Esophagus squamous epithelium (tissue), 5 donors: ENCODE measurements at places on chromosomes 2 and 18.

- no peak for DNase-seq
- H3K4me1 ChIP-seq, result peaks cover 26% of the 10 kb centered on the region
- peak within 1 kb of the TSS; percentile 25 for H3K27ac ChIP-seq
- peak within 1 kb of the TSS; percentile 22 for H3K4me3 ChIP-seq
Measured at GRCh38 chr18:69400253-69400975, at the start of gene DOK6. TSS of gene DOK6 (plus strand) at chr18:69400888.

DNA sequence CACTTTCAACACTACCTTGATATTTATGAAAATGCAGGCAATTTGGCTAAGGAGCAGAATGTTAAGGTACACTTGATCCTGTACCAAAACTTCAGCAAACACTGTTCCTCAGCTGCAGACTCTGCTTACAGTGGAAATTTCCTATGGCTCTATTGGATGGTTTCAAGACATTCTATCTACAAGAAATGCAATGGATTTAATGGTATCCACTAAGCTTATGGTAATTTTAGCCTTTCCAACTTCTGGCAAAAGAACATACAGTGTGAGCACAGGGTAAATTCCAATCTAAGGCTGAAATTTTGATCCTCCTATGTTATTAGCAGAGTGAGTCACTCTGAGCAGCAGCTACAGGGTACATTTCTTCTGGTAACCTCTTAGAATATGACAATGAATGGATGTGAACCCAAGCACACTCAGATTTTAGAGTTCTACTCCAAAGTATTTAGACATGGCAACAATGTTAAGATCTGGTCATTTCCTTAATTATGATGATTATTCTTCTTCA lies 361.8 kb upstream of the PIK3C3 start:
- DNase-seq, result no peak
- H3K36me3 ChIP-seq, result no peaks in the 10 kb centered on the region
- H3K4me1 ChIP-seq, result no peaks in the 10 kb centered on the region
- H3K27ac ChIP-seq, result no peak overlapping the region
- H3K4me3 ChIP-seq, result no peak overlapping the region

- H3K4me1 ChIP-seq, result no peaks in the 10 kb centered on the region
Measured at GRCh38 chr2:19686439-19686838, 215.3 kb downstream of the TTC32 start.

DNA sequence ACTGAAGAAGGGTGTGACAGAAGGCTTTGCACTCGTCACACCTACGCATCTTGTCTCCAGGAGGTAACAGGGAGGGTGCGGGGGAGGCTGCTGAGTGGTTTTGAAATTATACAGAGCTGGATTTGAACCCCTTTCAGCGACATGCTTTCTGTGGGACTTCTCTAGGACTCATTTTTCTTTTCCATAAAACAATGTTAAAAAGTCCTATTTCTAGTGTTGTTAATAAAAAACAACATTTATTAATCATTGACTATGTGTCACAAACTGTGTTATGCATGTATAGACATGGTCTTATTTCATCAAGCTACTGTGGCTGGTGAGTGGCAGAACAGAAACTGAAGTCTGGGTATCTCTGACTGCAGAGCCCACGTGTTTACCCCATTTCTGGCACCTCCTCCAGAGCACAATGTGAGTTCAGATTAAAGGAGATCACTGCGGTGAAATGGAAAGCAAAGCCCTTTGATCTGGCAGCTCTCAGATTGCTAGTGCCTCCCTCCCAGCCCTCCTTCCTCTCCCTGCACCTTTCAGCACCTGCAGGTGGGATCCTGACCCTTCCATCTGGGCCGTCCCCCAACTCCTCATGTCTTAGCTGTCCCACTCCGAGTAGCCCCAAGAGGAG lies 315.5 kb upstream of the MYT1L start:
- no peaks in the 10 kb centered on the region for H3K36me3 ChIP-seq
- H3K4me3 ChIP-seq, result no peak overlapping the region
- no peak overlapping the region for H3K27ac ChIP-seq
- DNase-seq, result no peak

DNA sequence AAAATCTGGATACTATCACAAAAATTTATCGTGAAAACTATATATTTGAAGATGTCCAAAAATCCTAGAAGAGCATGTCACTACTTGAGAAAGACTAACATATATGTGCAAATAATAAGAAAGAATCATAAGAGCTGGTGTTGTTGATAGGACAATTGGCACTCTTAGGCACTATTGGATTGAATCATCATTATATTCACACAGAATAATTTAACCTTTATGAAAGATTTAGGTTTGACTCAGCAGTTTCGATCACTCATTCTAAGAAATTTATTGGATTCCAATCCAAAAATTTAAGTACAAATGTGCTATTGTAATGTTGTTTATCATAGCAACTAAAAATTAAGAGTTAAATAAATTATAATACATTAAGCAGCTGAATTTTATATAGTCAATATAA lies 503.6 kb downstream of the SPAG16 start:
- H3K4me1 ChIP-seq, result no peaks in the 10 kb centered on the region
- no peak overlapping the region for H3K27ac ChIP-seq
- H3K27me3 ChIP-seq, result no peaks in the 10 kb centered on the region
- DNase-seq, result no peak
- H3K36me3 ChIP-seq, result no peaks in the 10 kb centered on the region

DNA sequence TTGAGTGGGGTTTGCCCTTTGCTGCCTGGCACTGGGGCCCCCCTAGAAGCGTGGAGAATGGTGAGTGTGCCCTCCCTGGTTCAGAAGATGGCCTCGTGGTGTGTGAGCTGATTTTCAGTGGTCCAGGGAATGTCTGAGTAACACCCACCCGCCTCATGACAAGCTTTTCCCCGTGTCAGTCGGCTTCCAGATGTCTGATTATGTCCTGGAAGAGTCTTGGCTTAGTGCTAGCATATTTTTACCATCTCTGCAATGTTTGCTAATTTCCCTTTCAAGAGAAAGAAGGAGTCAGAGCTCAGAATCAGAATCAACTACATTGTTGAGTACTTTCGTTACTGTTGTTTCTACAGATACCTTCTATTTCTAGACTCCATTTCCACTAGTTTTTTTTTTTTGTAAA lies 214.7 kb downstream of the SEPTIN10 start:
- H3K27ac ChIP-seq, result no peak overlapping the region
- no peaks in the 10 kb centered on the region for H3K4me1 ChIP-seq
- no peaks in the 10 kb centered on the region for H3K36me3 ChIP-seq
- H3K27me3 ChIP-seq, result no peaks in the 10 kb centered on the region
- DNase-seq, result no peak
